ENCODE measurements at places on chromosomes 16 and 17.
A peak's percentile ranks its signal among the peaks of the same experiment; 100 is the strongest.

DNA sequence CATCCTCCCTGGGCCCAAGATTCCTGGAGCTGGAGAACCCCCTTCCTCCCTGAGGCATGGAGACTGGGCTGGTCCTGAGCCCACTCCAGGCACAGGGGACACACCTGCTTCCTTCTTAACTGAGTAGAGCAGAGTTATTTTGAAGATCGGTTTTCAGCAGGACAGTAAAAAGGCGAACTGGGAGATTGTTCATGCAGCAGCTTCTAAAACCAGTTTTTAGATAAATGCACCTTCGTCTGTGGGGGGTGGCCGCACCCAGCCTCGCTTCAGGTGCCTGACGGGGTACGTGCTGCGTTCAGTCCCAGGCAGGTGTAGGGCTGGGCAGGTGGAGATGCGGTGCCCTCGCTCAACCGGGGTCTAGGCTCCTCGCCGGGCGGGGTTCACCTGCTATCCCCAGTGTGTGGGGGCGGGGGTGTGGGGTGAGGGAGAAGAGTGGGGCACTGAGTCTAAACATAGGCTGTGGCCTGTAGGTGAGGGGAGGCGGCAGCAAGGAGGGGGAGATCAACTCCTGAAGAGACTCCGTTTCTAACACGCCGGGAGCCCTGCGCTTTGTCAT, 69.5 kb downstream of the JPH3 start:
- H3K4me1 ChIP-seq: no peaks in the 10 kb centered on the region
- H3K4me3 ChIP-seq: no peak overlapping the region
- no peak overlapping the region for H3K27ac ChIP-seq
- H3K36me3 ChIP-seq: no peaks in the 10 kb centered on the region

DNA sequence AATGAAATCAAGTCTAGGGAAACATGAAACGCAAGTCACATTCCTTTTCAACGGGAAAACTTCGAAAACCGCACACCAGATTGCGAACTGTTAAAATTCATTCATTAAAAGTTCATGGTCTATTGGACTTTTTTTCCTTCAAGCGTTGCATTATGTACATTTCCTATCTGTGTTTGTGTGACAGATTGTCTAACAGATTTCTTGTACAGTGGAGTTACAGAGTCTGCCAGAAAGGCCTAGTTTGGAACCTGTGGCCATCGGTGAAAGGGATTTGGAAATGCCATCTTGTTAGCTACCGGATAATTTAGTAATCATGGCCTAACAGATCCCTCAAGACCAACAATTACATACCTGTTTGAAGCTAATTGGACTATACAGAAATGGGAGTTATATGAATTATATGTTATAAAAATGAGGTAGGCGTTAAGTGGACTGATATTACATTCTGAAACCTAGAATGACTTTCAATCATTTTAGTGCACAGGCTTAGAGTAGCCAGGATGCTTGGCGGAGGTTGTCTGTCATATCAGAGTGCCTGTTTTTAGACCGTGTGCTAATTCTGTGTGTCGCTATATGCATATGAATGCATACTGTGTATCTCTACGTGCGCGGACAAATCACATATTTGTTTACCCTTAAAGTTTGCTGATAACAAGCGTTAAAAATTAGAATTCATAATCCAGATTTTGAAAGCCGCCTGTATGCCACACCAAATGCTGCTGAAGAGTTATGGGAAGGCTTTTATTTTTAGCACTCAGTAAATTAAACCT, 885.4 kb upstream of the RBFOX1 start:
- no peak overlapping the region for H3K27ac ChIP-seq
- no peaks in the 10 kb centered on the region for H3K36me3 ChIP-seq
- no peaks in the 10 kb centered on the region for H3K27me3 ChIP-seq
- H3K4me3 ChIP-seq: no peak overlapping the region
- no peaks in the 10 kb centered on the region for H3K4me1 ChIP-seq

- DNase-seq: no peak
- H3K27me3 ChIP-seq: peaks cover 10% of the 10 kb centered on the region
- H3K4me3 ChIP-seq: no peak overlapping the region
- H3K4me1 ChIP-seq: no peaks in the 10 kb centered on the region
These were observed 75.1 kb upstream of the GOT2 start for GRCh38 chr16:58809213-58809612.

GRCh38 chr17:55527540-55528118, 16.4 kb upstream of the SMIM36 start:
- no peaks in the 10 kb centered on the region for H3K4me1 ChIP-seq
- peak; percentile 76 for DNase-seq
- no peak overlapping the region for H3K4me3 ChIP-seq
- no peaks in the 10 kb centered on the region for H3K36me3 ChIP-seq

DNA sequence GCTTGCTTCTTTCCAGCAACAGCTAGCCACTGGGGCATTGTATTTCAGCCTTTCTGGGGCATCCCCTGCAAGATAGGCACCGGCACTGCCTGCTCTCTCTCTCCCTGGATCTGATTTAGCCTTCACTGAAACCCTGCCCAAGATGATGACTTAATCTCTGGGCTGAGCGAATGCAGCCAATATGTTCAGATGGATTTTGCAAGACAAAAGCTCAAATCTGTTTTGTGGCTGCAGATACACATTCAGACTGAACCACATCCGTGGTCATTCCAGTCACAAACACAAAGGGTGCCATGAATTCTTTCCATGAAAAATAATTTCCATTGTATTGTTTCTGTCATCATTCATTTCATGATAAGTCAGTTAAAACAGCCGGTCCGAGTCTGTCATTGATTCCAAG, 24.2 kb downstream of the SOST start:
- no peaks in the 10 kb centered on the region for H3K36me3 ChIP-seq
- no peaks in the 10 kb centered on the region for H3K27me3 ChIP-seq
- no peak overlapping the region for H3K27ac ChIP-seq
- H3K4me1 ChIP-seq: peaks cover 2% of the 10 kb centered on the region
- DNase-seq: no peak

DNA sequence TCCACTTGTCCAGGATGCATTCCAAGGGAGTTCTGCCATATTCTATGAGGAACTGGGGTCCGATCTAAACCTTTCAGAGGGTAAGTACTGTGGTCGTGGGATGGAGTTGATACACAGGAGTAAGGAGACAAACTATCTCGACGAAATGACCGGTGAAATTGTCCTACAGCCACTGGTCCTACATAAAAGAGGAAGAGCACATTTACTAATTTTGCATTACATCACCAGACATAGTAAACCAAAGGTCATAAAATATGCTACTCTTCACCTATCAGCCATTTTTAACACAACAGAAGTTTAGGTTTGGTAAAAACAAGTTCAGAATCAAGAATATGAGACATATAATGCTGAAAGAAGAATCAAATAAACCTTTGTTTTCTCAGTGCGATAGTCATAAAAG, 8.1 kb downstream of the HSF5 start:
- no peaks in the 10 kb centered on the region for H3K4me1 ChIP-seq
- H3K27me3 ChIP-seq: no peaks in the 10 kb centered on the region
- H3K27ac ChIP-seq: no peak overlapping the region
- no peaks in the 10 kb centered on the region for H3K36me3 ChIP-seq
- no peak overlapping the region for H3K4me3 ChIP-seq

All from mesenchymal stem cell (in vitro differentiated cells and primary cell).